ENCODE measurements at places on chromosomes 7 and 10.

DNA sequence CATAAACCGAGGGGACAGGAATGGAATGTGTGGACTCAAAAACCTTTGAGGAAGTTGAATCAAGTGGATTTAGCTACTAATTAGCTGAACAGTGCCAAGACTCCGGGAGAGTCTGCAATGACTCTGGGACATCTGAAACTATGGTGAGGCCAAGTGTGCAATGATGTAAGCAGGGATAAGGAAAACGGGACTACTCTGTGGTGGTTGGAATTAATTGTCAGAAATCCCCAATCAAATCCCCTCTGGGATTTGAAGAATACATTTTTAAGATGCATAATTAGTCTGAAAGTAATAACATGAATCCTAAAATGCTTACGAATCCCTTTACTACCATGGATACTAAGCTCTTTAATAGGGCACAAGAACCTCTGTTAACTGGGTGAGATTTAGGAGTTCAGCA, 602.8 kb downstream of the NRG3 start:
- no peak for DNase-seq

GRCh38 chr10:6537770-6538169, 42.3 kb downstream of the PRKCQ start:
- DNase-seq = no peak

GRCh38 chr7:47253650-47254080, 328.2 kb downstream of the TNS3 start:
- DNase-seq = no peak

DNA sequence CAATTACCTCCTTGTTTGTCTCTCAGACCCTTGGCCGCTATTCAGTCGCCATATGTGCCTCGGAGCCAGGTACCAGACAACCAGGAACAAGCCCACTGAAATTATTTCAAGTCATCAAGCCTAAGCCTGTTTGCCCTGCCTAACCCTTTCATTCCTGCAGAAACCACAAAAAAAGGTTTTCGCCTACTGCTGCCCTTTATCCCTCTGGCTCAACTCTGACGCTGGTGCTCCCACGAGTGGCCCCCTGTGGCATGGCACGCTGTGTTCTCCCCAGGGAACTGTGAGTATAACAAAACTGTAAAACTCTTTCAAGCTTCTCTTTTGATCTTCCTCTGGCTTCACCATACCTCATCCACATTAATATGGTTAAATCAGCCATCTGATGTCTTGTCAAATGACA, 215.7 kb upstream of the CDC14C start:
- DNase-seq = no peak

- DNase-seq = no peak
Observed at GRCh38 chr7:26385240-26385639, 93.6 kb downstream of the SNX10 start.

DNA sequence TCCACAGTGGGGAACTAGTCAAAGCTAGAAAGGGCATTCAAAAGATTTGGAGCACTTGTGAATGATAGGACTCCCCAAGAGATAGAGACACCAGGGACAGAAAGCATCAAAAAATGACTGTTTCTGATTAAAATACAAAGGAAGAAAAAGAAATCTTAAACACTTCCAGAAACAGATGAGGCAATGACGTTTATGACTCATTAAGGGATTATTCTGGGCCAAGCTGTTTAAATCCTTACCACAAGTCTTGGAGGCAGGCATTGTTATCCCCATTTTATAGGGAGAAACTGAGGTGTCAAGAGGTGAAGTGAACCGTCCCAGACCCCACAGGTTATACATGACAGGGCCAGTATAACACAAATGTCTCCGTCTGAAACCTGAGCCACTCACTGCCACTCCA, 68.3 kb upstream of the AMPH start:
- DNase-seq = no peak

GRCh38 chr10:62162261-62162981, 106.2 kb downstream of the RTKN2 start:
- no peak for DNase-seq

- no peak for DNase-seq
Observed at GRCh38 chr10:97277551-97277950, 14.9 kb downstream of the ARHGAP19 start.

DNA sequence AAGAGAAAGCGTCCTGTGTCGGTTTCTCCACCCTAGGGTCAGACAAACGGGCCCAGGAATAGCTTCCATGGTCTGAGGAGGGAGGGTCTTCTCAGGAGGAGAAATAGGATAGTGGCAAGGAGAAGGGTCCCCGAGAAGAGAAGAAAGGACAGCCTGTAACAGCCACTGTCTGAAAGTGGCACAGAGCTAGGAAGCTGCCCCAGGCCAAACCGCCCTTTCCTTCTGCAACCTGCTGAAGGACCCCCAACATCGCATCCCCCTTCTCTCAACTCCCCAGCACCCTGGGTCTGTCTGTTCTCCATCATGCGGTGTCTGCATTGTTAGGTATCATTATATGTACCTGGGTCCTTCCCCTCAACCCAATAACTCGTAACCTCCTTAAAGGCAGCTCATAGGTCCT, 47.1 kb downstream of the COL17A1 start:
- no peak for DNase-seq

GRCh38 chr7:88401009-88401623, 94.4 kb upstream of the STEAP4 start:
- no peak for DNase-seq

GRCh38 chr7:106818736-106819135, 46.3 kb upstream of the PIK3CG start:
- no peak for DNase-seq

- DNase-seq = no peak
Observed at GRCh38 chr7:20316706-20317105, 14.0 kb upstream of the ITGB8 start.

- DNase-seq = no peak
Observed at GRCh38 chr10:112313911-112314310, 30.7 kb downstream of the TECTB start.

GRCh38 chr10:24324651-24325050, 115.7 kb downstream of the KIAA1217 start:
- no peak for DNase-seq

DNA sequence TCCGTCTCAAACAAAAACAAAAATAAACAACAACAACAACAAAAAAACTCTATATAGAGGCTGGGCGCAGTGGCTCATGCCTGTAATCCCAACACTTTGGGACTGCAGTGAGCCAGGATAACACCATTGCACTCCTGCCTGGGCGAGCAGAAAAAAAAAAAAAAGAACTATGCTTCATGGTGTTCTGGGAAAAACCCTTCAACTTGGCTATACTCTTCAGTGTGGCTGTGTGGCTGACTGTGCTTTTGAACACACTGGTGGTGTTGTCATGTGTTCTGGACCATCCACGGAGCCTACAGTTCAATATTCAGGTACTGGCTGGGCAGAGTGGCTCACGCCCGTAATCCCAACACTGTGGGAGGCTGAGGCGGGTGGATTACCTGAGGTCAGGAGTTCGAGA, 26.5 kb downstream of the SNX8 start:
- DNase-seq = no peak

DNA sequence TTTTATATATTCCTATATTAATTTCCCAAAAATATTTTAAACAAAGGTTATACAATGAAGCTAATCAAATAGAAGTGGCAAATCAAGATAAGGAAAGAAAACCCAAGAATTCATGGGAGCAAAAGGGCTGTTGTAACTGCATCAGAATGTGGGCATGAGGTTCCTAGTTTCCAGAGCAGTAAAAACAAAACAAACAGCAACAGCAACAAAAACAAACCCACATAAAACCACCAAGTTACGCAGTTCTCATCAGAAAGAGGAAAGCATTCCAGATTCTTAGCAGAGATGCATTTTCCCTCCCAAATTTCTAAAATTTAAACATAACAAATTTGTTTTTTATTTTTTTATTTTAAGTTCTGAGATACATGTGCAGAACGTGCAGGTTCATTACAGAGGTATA, 34.8 kb upstream of the MSMB start:
- DNase-seq = no peak

GRCh38 chr7:51930834-51931233, 614.2 kb upstream of the COBL start:
- DNase-seq = no peak

DNA sequence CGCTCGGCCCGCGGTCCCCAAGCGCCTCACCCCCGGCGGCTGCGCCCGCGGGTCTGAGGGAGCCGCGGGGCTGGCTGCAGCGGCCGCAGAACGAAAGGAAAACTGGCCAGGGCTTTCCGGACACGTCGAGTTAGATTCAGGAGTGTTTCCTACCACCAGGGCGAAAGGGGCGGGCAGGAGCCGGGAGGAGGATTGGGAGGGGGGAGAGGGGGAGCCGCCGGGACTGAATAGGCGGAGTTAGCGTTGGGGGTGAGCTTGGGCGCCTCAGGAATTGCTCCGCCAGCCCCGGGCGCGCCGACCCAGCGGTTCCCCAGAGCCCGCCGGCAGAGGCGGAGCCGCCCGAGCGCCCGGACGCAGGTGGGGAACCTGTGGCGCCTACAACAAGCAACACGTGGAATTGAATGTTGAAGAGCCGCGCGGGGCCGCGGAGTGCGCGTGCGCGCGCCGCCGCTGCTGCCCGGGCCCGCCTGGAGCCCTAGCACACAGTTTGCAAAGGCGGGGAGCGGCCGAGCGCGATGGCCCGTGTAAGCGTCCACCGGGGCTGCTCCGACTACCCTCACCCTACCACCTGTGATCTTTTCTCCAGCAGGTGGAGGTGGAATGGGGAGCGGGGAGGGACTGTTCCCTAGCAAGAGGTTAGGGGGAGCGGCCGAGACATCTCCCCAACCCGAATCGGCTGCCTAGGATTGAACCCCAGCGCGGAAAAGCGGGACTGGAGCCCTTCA, at the start of gene CADPS2:
Gene CADPS2, minus strand, starts transcription at position 104 of the 725 bp plus-strand sequence. CDS start 123 bp downstream, outside the sequence.
- DNase-seq = no peak

DNA sequence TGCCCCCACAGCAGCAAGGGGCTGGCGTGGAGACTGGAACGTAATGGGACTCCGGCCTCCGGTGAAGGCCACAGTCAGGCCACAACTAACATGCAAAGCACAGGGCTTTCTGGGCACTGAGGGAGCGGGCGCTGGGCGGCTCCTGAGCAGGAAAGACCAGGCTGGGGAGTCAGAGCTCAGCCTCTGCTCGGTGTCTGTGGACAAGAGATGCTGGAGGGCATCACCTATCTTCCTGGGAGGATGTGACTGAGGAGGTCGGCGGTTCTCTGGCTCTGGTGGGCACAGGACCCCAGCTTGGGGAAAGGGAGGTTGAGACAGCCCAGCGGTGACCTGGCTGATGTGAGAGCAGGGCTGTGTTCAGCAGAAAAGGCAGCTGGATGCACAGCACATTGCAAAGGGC, 11.7 kb downstream of the CNPY1 start:
- no peak for DNase-seq

DNA sequence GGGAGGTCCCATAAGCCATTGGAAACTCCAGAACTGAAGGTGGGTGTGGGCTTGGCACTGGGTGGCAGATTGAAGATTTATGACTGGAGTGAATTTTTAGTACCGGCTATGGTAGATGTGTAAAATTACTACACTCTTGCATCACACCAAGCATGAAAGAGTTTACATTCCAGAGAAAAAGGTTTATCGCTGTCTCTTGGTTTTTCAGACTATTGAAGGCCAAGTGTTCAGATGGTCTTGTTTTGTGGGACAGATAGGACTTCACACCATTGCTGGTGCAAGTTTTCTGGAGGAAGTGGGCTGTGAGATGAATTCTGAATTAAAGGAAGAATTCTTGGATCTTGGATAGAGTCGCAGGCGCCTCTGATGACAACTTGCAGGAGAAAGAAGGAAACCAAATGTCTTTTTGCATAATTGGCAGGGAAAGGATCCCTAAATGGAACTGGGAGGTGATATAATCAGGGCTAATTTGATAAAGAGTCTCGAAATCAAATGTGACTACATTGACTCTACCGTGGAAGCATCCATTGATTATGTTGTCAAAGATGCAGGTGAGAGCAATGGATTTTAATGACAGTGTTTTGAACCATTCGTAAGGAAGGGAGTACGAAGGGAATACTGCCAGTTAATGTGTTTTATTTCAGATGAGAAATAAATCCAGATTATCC, 14.2 kb upstream of the NMT2 start:
- no peak for DNase-seq

- no peak for DNase-seq
Observed at GRCh38 chr7:44394636-44395035, 69.2 kb upstream of the CAMK2B start.

- no peak for DNase-seq
Observed at GRCh38 chr7:146781352-146782116, 664.9 kb downstream of the CNTNAP2 start.

- no peak for DNase-seq
Observed at GRCh38 chr7:16630654-16631053, 14.9 kb downstream of the ANKMY2 start.

GRCh38 chr10:100847440-100847839, 65.3 kb upstream of the SLF2 start:
- no peak for DNase-seq

DNA sequence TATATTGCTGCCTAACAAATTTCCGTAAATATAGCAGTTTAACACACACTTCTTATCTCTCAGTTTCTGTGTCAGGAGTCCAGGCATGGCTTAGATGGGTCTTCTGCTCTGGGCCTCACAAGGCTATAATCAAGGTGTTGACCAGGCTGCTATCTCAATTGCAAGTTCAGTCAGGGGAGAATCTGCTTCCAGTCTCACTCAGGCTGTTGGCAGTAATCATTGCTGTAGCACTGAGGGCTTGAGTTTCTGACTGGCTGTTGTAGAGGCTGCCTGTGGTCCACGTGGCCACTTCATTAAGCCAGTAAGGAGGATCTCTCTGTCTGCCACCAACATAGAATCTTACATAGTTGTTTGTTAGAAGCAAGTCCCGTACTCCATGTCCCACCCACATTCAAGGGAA, 138.4 kb downstream of the ST7 start:
- no peak for DNase-seq

GRCh38 chr7:56810466-56810865, 321.8 kb downstream of the ZNF479 start:
- DNase-seq = no peak

DNA sequence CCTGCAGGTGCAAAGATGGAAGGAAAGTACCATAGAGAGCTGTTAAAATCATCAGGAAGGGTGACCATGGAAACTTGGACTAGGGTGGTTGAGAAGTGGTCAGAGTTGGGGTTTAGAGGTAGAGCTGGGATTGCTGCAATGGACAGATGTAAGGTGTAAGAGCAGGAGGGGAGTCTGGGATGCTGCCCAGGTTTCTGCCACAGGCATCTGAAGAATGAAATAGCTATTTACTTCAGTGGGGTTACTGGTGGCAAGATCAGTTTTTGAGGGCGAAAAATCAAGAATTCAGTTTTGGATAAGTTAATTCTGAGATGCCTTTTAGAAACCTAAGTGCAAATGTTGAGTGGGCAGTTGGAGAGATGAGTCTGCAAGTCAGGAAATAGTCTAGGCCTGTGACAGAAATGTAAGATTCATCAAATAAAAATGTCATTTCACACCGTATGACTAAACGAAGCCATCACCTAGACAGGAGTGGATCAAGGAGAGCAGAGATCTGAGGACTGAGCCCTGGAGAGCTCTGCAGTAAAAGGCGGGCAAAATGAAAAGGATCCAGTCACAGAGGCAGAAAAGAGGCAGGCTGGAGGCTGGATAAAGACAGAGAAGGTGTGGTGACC, 22.7 kb upstream of the TOMM7 start:
- DNase-seq = no peak

- no peak for DNase-seq
Observed at GRCh38 chr10:80504158-80504811, 33.4 kb upstream of the SH2D4B start.

GRCh38 chr7:7959979-7960670, 8.5 kb upstream of the GLCCI1 start:
- DNase-seq = no peak

All from esophagus squamous epithelium (tissue), 5 donors.